ENCODE measurements at places on chromosomes 5 and 9.

- no peak for DNase-seq
Measured at GRCh38 chr5:98639274-98639673, 134.2 kb upstream of the RGMB start.

- DNase-seq, result no peak
Measured at GRCh38 chr9:123345567-123345955, 10.4 kb upstream of the CRB2 start.

- no peak for DNase-seq
Measured at GRCh38 chr5:153352685-153353219, 137.7 kb upstream of the GRIA1 start.

DNA sequence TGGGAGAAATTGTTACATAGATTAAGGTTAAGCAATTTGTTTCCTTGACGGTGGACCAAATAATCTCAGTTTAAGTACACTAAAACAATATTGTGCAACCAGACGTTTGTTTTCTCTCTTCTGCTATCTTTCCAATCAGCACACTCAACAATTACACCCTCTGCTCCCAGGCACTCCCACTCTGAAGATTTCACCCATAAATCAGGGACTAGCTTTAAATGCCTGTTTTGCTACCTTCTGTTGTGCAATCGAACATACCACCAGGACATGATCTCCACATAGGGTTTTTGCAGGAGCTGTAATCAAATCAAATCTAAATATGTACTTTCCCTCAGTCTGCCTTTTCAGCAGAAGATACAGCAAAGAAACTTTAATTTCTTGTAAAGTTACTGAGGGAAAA lies 405.8 kb upstream of the TLE4 start:
- DNase-seq, result no peak

GRCh38 chr5:56311306-56311905 lies 78.3 kb upstream of the ANKRD55 start:
- no peak for DNase-seq

DNA sequence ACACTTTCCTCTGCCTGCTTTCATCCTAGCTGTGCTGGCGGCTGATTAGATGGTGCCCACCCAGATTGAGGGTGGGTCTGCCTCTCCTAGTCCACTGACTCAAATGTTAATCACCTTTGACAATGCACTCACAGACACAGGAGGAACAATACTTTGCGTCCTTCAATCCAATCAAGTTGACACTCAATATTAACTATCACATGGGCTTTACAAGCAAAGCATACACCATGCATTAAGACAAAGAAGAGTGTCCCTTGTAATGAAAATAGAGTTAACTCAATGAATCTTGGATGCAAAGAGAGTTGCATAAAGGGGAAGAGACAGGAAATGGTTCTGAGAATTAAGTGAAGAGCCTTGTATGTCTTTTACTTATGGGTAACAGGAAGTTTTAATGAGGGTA lies 298.7 kb upstream of the BRINP1 start:
- no peak for DNase-seq

DNA sequence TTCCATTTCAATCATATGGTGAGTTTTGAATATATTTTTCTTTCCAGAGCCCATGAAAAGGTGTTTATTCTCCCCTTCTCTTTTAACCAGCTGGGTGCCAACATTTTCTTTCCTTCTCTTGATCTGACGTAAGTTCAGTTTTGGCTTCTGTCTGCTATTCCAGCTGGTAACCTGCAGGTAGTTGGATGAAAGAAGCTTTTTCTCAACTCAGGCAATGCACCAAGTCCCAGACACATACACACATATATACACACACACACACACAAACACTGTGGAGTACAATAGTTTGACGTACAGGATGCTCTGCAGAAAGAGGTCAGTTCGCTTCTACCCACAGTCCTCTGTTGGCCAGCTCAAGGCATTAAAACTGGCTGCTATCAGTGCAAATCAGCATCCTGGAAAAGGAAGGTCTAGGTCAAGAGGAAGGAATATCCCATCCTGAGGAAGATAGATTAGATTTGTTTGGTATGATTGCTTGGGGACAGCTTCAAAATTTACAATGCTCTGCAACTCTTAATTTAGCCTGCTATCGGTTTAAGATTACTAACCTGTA lies 214.3 kb upstream of the SEMA6A start:
- DNase-seq, result no peak

DNA sequence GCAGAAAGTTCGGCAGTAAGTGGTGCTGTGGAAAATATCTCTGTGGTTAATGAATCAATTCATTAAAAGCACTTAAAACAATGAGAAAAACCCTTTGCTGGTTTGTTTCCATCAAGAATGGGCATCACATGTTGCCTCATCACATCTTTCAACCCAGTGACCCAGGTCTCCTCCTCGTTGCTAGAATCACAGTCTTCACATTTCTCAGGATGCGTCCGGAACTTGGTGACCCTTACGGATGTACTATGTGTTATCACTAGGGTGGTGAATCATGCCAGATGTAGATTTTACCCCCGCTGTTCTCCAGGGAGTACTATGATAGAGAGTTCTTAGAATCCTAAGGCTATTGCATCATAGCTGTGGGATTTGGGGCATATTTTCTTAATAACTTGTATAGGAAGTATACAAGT lies 217.9 kb upstream of the KLF4 start:
- DNase-seq, result no peak

- no peak for DNase-seq
Measured at GRCh38 chr5:92703976-92704375, 877.0 kb downstream of the NR2F1-AS1 start.

DNA sequence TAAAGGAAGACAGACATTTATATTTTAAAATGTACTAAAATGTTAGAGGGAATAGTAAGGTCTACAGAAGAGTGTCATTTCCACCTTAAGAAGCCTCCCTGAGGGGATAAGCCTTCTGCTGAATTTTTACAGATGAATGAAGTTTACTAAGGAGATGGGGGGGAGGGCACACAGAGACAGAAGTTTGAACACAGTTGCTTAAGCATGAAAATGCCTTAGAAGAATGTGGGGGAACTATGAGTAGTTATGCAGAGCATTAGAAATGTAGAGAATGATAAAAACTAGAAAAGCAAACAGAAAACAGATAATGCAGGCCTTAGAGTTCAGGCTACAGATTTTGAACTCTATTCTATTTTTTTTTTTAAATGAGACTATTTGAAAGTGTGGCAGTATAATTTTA lies 232.2 kb upstream of the VLDLR start:
- DNase-seq, result no peak

DNA sequence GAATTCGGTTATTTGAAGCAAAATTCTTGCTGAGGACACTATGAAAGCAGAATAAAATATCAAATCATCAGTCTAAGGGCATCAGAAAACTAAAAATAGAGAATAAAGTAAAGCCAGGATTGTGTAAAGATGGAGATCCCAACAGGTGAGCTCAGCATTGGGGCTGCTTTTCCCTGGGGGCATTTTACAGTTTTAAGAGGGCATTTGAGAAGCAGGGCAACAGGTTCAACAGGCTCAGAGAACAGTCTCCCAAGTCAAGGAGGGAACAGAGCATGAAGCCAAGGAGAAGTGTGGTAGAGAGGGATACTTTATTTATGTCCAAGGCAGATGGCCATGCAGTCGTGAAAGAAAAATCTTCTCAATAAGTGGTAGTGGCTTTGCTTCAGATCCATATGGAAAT lies 145.4 kb downstream of the SYK start:
- DNase-seq, result no peak

DNA sequence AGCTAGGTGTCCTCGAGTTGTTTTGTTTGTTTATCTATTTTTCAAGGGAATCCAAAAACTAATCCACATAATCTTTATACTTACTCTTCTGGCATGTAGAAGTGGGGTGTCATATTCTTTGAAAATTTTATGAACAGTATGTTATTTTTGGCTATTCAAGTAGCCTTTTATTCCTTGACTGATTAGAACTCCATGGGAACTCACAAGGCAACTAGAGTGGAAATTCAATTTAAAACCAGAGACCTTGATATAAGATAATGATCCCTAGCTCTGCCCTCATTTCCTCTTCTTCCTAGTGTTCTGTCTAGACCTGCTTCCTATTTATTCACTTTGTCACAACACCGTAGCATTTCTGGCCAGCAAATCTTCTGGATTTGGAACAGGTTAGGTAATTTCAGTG lies 1123.7 kb upstream of the C9orf72 start:
- no peak for DNase-seq

DNA sequence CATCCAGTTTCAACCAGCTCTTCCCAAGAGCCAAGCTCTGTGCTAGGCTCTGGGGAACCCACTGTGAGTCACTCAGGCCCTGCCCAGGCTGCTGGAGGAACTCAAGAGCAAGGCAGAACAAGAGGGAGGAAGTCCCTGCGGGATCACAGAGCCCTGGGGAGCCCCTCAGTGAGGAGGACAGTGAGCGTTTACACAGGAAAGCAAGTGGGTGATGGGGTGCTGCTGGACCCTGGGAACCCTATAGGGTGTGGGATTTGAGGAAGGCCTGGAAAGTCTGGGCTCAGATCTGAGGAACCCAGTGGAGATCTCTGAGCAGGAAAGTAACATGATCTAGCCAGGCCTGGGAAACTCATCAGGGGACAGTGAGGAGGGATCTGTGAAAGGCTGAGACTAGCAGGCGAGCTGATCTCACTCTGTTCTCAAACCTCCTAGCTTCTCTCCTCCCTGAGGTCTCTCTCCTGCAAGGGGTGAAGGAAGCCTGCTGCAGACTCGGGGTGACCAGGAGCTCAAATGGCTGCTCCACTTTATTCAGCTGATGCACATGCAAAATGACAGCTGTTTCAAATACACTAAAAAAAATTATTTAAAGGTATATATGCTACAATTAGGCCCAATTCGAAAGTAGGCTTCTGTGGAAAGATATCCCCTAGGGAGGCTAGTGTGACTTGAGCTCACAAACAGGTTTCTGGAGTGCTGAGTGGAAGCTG lies 70.0 kb downstream of the SHB start:
- no peak for DNase-seq

DNA sequence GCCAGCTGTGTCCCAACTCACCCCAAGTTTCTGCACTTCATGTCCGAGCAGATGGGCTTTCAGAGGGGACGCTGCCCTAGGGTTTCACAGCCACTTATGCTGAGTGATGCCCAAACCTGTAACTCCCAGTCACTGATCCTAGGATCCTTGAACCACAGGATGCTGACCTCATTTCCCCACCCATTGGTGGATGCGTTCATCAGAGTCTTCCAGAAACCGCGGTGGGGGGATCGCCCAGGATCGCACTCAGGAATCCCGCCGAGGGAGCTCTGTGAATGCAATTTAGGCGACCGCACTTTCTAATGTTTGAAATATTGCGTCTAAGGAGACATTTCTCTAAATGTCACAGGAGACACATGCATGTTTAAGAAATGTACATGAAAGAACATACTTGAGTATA lies 212.3 kb upstream of the IRX4 start:
- no peak for DNase-seq

DNA sequence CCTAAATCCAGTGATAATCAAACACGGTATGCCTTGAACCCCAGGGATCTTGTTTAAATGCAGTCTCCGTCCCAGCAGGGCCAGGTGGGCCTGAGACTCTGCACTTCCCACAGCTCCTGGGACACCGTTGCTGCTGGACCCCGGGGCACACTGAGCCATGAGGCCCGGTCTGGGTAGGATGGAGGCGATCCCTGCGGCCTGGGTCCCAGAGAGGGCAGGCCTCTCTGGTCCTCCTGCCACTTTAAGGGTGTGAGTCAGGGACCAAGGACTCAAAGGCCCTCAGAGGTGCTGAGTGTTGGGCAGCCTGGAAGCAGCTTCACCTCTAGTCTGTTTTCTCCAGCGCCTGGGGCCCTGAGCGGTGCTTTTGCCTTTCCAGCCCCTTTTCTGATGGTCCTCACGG lies 34.1 kb upstream of the SLC9A3 start:
- no peak for DNase-seq

- no peak for DNase-seq
Measured at GRCh38 chr5:14552017-14552416, 29.6 kb upstream of the OTULINL start.

DNA sequence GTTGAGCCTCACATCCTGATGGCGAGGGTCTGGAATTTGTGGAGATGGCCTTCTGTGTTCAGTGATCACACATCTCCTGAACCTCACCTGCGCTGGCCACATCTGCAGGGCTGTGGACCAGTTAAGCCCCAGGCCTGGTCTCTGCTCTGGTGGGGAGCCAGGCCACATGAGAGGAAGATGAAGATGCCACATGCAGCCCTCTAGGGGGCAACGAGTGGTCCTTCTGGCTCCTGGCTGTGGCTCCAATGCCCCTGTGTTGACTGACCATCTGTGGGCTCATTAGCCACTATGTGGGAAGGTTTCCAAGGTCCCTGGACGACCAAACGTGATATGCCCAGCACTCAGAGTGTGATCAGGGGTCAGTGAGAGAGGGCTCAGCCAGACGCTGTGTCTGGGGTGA lies 203.0 kb downstream of the HSPA4 start:
- no peak for DNase-seq

DNA sequence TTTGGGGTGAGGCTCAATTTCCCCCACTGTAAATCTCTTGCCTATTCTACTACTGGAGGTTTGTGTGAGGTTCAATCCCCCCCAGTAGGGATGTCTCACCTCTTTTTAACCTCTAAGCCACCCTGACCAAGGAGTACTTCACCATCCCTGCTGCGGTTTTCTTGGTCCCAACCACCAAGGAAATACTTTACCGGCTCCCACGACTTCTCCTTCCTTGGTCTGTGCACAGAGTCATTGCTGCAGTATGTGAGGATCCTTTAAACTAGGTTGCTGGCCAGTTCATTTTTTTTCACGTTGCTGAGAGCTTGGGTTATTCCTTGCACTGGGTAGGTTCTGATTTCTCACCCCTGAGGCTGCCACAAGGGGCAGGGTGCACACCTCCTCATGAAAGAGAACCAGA lies 22.5 kb upstream of the HMGCS1 start:
- DNase-seq, result no peak

GRCh38 chr5:111755345-111755941 lies 1.6 kb downstream of the NREP start:
- DNase-seq, result no peak

DNA sequence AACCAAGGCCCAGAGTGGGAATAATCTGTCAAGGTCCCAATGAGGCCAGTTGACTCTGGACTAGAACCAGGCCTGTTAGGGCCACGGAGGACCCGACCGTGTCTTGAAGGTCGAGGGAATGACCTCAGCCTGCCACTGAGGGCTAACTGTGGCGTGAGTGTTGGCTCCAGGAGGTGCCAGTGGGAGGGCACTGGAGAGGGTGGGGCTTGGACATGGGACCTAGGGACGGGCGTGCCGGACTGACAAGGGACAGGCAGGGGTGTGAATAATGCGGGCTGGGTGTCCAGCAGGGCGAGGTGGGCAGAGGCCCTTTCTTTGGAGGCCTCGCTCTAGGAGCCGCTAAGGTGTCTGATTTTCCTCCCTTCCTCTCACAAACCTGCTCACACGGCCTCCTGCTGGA lies 7.5 kb downstream of the ADAMTSL2 start:
- DNase-seq, result no peak

Data from erythroblast (primary cell).